Activated CD4-positive, alpha-beta T cell treated with anti-CD3 and anti-CD28 coated beads, Interleukin-2, amount 50 U/mL, for 48 hours (primary cell): ENCODE measurements at places on chromosomes 1 and 21.

DNA sequence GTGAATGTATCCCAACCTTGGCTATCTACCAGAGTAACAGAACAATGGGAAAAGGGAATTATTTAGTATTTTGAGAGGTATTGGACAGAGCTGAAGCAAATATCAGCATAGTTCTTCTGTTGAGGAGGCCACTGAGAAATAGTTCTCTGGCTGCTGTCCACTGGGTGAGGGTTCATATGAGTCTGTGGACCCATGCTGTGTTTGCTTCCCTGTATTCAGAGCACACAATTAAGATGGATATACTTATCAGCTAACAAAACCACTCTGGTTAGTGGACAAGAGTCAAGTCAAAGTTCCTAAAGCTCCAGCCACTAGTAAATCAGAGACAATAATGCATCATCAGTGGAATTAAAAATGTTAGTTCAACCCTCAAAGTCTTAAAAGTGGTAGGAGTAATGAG is 66.1 kb downstream of the RGS18 start:
- DNase-seq = no peak

DNA sequence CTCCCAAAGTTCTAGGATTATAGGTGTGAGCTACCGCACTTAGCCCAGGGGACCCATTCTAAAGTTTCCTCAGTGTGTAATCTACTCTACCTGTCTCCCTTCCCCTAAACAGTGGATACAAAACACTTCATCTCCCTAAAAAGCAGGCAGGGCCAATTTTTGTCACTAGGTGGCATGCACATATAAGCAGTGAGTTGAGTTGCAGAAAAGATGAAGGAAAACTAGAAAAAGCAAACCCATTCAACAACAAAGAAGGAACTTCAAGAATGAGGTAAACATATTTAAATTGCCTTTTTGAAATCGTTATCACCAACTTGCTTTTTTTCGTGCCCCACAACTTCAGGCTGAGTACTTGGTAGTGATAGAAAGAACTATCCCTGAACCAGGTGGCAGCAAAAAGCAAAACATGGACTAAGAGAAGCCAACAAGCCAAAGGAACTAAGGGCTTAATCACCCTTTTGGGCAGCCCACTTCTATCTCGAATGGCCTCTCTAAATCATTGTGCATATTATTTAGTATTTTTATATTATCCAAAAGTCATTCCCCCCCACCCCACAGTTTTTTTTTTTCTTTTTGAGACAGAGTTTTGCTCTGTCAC is 19.7 kb upstream of the ALDH9A1 start:
- peak; percentile 37 for DNase-seq

- DNase-seq = no peak
Observed at GRCh38 chr1:15418806-15419515, 9.3 kb downstream of the EFHD2 start.

GRCh38 chr21:45642122-45642813 is 1.3 kb upstream of the PCBP3 start:
- no peak for DNase-seq

DNA sequence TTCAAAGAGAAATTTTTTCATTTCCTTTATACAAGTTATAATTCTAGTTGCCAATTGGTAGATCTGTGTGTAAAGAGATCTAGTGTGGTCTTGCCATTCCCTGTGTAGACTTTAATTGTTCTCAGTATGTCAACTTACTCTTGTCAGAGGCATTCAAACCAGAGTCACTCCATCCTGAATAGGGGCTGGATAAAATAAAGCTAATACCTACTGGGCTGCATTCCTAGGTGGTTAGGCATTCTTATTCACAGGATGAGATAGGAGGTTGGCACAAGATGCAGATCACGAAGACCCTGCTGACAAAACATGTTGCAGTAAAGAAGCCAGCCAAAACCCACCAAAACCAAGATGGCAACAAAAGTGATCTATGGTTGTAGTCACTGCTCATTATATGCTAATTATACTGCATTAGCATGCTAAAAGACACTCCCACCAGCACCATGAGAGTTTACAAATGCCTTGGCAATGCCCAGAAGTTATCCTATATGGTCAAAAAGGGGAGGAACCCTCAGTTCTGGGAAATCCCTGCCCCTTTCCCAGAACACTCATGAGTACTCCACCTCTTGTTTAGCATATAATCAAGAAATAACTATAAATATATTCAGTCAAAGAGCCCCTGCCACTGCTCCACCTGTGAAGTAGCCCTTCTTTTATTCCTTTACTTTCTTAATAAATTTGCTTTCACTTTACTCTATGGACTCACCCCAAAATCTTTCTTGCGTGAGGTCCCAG is 74.0 kb upstream of the ADAMTS5 start:
- no peak for DNase-seq

DNA sequence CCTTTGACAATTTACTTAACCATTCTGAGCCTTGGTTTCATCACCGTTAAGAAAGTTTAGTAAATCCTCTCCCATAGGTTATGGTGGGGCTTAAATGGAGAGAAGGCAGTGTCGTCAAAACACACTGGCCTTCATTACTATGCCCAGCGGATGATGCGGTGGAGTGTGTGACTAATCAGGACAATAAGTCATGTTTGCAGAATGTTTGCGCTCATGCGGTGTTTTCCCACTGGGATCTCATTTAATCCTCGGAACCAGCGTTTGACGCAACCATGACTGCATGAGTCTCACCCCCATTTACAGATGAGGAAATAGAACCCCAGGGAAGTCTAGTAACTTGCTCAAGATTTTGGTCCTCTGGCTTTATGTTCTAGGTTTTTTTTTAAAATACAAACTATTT is 17.5 kb downstream of the SLC26A9 start:
- DNase-seq = no peak
